Osteocyte (in vitro differentiated cells): ENCODE measurements at places on chromosomes 11 and 22. TPM values are rescaled to one million over a fixed set of nuclear protein-coding genes. Genes with fewer than 3 reads are reported as not detected.

DNA sequence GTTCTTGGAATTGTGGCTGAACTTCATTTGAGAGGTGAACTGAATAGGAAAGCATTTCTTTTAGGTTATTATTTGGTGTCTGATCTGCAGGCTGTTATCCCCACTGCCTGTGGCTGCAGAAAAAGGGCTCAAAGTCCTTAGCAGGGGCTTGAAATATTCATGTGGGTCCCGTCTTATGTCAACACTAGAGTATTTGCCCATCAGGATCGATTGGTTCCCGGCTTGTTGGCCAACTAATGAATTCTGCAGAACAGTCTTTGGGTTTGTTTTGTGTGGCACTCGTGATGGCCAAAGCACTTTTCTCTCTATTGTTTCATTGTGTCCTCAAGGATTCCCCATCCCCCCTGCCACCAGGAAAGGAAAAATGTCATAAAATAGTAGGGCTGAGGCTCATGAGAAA is 211.9 kb downstream of the MYO18B start:
- no peaks in the 10 kb centered on the region for H3K36me3 ChIP-seq
- H3K27me3 ChIP-seq = peaks cover 2% of the 10 kb centered on the region
- H3K4me3 ChIP-seq = no peak overlapping the region

- H3K4me1 ChIP-seq = no peaks in the 10 kb centered on the region
- no peak for DNase-seq
- peaks cover 23% of the 10 kb centered on the region for H3K27me3 ChIP-seq
Measured at GRCh38 chr22:36756031-36756430, 19.9 kb downstream of the IFT27 start.

- peaks cover 5% of the 10 kb centered on the region for H3K36me3 ChIP-seq
- H3K27me3 ChIP-seq = no peaks in the 10 kb centered on the region
- no peak overlapping the region for H3K4me3 ChIP-seq
Measured at GRCh38 chr11:66851698-66852465, 5.0 kb upstream of the LRFN4 start.

The EXT2 gene
- 99.1 and 102 TPM in 2 replicates for total RNA-seq

The GLB1L2 gene
- 0.21 TPM in 1 of 2 replicates, not detected in the other for total RNA-seq

The CDKN1C gene
- 18.1 and 19.2 TPM in 2 replicates for total RNA-seq
